NCI-H524 treated with DMSO at 0.1 percent for 48 hours (cell line): ENCODE measurements at places on chromosomes 2 and 18.

- no peak for DNase-seq
Measured at GRCh38 chr2:31317396-31317795, 83.4 kb downstream of the EHD3 start.

GRCh38 chr2:45260946-45261345, 251.7 kb upstream of the SIX2 start:
- no peak for DNase-seq

DNA sequence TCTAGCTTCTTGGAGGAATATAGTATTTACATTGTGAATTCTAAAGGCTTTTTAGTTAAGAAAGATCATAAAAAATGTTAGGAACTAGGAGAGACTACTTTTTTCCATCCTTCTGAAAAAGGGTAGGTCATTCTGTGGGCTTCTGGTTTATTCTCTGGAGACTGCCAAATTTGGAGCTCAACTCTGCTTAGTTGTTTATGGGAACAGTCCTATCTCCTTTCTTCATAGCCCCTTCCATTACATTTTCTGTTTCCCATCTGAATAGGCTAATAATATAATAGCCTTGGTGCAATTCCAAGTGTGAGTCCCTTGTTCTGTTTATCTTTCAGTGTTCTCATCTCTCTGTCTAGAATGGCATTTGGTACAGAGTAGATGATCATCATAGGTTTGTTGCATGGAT, 15.6 kb downstream of the LAMA3 start:
- DNase-seq = no peak

DNA sequence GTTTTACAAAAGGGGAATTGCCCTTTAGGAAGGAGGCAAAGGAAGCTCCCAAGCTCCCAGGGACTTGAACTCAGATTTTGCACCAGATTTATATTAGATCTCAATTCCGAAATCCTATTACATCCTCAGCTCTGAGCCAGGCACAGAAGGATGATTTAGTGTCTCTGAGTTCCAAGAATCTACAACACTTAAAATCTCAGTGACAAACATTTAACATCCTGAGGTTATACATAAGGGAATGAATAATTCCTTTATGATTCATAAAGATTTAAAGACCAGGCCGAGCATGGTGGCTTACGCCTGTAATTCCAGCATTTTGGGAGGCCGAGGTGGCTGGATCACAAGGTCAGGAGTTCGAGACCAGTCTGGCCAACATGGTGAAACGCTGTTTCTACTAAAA, 16.5 kb upstream of the SLC20A1 start:
- DNase-seq = no peak

- no peak for DNase-seq
Measured at GRCh38 chr2:196681510-196681909, 42.0 kb downstream of the CCDC150 start.
